Activated effector memory CD4-positive, alpha-beta T cell treated with Interleukin-2 at 50 U/mL for 16 hours (primary cell): ENCODE measurements at places on chromosomes 4 and X.

GRCh38 chr4:24662542-24662941 lies 78.2 kb upstream of the DHX15 start:
- DNase-seq, result no peak

DNA sequence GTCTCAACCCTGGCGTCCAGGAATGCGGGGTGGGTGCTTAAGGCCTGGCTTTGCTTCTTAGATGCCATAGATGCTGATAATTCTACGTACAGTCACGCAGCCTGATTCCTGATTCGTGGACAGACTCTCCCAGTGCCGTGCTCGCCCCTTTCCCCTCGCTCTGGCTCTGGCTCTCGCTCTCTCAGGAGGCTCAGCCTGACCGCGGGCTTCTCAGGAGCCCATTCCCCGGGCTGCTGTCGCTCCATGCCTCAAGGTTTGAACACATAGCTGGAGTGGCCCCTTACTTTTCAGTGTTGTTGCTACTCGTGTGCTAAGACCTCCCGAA lies 59.2 kb upstream of the ZC4H2 start:
- no peak for DNase-seq

DNA sequence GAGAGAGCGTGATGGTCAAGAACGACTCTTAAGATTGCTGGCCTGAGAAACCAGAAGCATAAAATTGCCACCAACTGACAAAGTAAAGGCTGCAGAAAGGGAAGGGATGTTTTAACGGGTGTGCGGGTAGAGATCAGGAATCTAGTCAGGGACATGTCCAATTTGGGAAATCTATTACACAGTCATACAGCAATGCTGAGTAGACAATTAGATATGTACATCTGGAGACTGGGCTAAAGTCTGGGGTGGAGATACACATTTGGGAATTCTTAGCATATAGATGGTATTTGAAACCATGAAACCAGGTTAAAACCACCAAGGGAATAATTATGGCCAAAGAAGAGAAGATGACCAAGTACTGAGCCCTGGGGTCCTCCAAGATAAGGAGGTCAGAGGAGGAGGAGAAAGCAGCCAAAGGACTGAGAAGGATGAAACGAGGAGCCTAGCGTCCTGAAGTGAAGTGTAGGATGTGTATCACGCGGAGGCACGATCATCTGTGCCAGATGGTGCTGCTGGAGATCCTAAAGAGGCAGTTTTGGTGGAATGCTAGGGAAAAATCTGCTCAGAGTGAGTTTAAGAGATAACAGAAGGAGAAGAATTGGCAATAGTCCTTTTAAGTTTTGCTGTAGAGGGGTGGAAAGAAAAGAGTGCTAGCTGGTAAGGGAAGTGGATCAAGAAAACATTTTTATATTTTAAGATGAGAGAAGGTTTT lies 36.5 kb downstream of the SEC24D start:
- DNase-seq, result no peak

DNA sequence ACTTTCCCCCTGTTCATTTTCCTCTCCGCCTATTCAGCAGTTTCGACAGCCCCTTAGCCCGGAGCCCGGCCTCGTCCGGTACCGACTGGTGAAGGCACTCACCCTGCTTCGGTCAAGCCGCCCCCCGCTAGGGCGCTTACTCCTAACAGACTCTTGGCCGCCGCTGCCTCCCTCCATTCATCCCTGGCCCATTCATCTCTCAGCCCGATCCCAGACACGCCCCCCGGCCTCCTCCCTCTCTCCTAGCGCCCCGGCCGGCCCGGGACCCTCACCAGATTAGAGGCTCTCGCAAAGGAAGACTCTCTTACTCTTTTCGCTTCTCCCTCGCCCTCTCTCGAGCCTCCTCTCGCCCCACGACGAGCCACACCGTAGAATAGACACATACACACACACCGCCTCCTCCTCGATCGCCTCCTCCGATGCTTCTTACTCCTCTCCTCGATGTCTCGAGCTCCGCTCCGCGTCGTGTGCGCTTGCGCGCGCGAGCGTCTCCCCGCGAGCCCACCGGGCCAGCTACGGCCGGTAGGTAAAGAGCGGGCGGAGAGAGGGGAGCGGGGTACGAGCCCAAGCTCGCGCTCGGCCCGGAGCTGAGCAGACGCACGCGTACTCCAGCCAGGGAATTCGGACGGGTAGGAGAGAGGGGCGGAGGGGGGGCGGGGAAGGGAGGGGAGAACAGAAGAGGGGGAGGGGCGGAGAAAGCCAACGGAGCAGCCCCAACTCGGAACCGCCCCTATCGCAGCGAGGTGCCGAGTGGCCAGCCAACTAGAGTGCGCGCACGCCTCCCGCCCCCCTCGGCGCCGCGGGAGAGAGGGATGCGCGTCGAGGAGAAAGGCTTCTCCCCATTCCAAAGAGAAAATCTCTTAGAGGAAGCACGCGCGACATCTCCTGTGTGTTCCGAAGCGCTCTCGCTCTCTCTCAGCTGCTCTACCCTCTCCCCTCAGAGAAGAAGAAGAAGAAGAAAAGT lies at the start of gene WNK3:
WNK3 (minus strand) TSS at position 633 of the 964 bp plus-strand sequence.
- peak; percentile 1 for DNase-seq
